Fibroblast of the aortic adventitia (primary cell): ENCODE measurements at places on chromosomes 1 and 21.

DNA sequence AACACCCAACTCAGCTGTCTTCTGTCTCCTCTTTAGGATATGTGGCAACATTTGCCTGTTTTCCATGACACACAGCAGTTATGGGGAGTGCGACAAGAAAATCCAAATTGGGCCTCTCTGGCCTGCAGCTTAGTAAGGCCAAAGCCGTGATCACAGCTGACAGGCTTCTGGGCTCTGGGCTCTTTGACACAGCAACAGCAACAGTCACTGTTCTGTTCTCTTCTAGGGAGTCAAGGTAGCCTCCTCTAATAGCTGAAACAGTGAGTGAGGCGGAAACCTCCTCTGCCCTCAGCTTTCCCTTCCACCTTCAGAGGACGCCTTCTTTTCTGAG, 19.0 kb downstream of the CLCA1 start:
- no peak for DNase-seq

DNA sequence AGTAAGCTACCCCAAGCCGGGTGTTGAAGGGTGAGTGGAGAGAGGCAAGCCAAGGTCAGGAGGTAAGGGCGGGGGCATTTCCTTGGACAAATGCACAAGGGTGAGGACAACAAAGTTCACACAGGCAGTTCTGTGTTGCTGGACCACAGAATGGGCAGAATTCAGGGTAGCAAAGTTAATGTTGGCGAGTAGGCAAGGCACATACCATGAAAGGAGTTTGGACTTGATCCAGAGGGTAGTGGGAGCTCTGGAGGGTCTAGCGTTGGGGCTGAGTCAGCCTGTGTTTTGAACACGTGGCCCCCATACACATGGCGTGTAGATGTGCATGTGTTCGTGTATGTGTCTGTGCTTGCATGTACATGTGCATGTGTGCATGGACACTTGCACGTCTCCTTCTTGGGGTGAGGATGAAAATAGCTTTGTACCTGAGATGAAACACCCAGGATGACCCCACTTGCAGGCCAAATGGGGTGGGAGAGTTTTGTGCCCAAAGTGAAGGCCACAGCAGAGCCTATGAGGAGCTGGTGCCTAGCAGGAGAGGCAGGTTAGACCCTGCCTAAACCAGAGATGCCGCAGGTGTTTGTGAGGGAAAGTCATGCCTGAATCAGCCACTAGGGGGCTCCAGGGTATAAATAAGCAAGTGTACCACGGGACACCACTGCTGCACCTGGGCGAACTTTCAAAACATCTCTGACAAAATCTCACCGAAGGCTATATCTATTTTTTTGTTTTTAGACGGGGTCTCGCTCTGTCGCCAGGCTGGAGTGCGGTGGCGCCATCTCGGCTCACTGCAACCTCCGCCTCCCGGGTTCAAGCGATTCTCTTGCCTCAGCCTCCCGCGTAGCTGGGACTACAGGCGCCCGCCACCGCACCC, 21.8 kb downstream of the SLC27A3 start:
- DNase-seq, result peak; percentile 78

DNA sequence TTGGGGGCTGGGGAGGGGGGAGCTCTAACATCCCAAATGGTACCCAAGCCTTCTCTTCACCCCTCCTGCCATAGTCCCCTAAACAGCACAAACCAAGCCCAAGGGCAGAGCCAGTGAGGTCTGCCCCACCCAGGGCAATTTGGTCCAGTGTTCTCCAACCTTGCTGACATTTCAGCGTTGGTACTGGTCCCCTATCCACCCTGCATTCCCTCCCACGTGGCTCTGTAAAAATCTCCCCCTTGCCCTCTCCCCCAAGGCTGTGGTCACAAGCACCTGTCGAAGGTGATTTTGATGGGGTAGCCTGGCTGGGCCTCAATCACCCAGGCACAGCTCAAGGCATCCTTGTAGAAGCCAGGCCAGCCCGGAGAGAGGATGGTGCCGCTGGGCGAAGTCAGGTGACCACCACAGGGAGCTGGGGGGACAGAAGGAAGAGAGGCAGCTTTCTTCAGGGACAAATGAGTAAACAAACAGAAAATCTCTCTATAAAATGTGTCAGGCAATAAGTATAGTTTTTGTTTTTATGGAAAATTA, 137.5 kb upstream of the HMGB4 start:
- DNase-seq, result no peak

DNA sequence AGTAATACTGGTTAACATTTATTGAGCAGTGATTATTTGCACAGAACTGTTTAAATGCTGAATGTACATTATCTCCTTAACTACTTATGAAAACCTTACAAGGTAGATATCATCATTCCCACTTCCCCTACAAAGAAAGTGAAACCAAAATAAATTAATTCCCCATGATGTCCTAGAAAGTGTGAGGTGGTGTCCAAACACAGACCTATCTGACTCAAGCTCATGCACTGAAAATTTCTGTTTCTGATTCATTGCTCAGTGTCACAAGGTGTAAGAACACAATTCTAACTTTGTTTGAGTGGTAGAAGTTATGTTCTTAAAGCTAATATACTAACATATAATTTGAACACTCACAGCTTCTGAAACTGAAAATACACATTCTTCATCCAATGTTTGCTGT, 178.7 kb downstream of the MRPL39 start:
- DNase-seq, result no peak

- no peak for DNase-seq
Observed at GRCh38 chr1:47732489-47732888, 264.7 kb downstream of the TRABD2B start.

- DNase-seq, result peak; percentile 89
Observed at GRCh38 chr1:198681831-198682759, 43.3 kb downstream of the PTPRC start.

GRCh38 chr1:97245026-97245425, 523.4 kb downstream of the PTBP2 start:
- peak; percentile 29 for DNase-seq

- DNase-seq, result no peak
Observed at GRCh38 chr1:7749126-7749525, 22.0 kb upstream of the VAMP3 start.

DNA sequence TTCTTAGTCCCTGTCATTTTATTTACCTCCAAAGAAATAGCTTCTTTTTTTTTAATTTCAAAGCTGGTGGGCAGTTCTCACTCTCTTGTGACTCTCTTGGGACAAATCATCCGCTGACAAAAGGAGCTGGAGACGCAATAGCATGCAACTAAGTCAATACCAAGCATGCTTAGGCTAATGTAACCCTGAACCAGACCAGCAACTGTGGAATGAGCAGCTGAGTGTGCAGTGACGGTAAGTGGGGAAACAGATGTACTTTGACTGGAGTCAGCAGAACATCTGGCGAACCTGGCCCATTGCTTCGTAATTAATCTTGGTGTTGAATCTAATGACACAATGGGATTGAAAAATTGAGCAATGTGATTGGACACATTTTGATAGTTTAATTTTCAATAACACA, 280.7 kb upstream of the PLXNA2 start:
- no peak for DNase-seq

- DNase-seq, result no peak
Observed at GRCh38 chr1:9331558-9332346, 39.1 kb downstream of the SPSB1 start.

DNA sequence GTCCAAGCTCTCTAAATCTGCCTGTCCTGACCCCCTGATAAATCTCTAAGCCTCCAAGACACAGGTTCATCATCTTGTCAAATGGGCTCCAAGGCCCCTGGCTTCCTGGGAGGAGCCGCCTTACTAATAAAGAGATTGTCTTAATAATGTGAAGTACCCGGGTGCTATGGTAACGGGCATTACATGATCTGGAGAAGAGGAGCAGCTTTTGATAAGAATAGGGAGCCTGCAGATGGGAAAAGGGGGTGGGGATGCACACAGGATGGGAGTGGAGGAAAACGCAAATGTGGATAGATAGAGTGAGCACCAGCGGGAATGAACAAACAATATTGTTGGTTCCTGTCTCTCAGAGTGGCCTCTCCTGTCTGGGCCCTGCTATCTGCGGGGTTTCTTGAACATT, 11.9 kb upstream of the RXRG start:
- no peak for DNase-seq

DNA sequence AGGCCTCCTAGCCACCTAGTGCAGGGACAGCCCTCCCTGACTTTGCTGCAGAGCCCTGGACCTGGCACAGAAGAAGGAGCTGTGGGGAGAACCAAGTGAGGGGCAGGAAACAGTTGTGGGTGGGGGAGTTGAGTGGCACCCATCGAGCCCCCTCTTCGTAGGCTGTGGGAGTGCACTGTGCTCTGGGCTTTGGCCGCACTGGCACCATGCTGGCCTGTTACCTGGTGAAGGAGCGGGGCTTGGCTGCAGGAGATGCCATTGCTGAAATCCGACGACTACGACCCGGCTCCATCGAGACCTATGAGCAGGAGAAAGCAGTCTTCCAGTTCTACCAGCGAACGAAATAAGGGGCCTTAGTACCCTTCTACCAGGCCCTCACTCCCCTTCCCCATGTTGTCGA, 1.2 kb downstream of the DUSP23 start:
- DNase-seq, result no peak

DNA sequence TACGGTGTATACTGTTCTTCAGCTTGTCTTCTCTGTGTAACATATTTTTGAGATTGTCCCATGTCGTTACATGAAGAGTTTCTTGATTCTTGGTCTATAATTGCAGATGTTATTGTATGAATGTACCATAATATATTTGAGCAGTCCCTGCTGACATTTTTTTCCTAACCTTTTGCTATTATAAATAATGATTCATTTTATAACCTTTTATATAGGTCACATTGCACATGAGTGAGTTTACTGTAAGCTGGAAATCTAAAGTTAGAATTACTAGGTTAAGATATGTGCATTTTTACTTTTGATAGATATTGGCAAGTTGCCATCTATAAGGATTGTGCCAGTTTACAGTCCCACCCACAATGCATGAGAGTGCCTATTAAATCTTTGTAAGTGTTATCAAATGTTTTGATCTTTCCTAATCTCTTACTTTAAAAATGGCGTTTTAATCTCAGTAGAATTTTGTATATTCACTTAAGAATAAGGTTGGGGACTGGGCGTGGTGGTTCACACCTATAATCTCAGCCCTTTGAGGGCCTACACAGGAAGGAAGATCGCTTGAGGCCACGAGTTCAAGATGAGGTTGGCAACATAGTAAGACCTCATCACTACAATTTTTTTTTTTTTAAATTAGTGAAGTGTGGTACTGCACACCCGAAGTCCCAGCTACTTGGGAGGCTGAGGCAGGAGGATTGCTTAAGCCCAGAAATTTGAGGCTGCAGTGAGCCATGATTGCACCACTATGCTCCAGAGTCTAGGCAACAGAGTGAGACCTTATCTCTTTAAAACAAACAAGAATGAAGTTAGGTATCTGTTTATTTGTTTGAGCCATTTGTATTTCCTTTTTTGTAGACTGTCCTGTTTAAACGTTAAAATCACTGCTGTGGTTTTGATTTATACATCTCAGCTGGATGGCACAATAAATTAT, 36.5 kb downstream of the ZMYM1 start:
- DNase-seq, result peak; percentile 16

DNA sequence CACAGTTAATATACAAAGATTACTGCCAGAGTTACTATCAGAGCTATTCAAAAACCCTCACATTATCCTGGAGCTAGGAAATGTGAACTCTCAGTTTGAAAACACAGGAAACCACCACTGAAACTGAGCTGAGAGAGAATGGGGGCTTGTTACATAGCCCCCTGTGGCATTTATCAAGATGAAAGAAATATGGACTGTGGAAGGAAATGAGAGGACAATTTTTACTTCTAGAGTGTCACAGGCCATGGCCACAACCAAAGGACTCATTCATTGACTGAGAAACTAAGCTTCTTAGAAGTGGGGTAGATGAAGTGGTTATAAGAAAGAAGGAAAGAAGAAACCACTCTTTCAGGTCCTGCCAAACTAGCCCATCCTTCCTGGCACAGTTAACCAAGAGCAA, 25.3 kb downstream of the DSTYK start:
- no peak for DNase-seq
